ENCODE measurements at places on chromosomes 4 and X.

- no peak for DNase-seq
Observed at GRCh38 chrX:17531500-17531899, 156.5 kb downstream of the NHS start.

- DNase-seq = no peak
Observed at GRCh38 chr4:66681962-66682361, 863.3 kb downstream of the CENPC start.

DNA sequence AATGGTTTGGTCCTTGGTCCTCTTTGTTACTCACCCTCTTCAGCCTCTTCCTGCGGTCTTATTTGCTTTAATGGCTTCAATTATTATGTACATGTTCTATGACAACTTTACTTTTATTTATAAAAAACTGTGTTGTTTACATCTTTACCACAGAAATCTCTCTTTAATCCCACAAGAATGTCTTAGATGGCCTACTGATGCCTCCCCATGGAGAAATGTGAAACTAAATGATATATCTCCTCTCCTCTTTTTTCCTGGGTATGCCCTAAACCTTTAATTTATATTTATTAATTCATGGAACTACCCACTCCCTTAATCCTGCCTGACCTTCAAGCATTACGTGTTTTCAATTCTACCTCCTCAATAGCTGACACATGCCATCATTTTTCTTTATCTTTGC, 573.2 kb downstream of the CENPC start:
- DNase-seq = no peak

- DNase-seq = no peak
Observed at GRCh38 chrX:143165778-143166177, 140.1 kb downstream of the SPANXN4 start.

DNA sequence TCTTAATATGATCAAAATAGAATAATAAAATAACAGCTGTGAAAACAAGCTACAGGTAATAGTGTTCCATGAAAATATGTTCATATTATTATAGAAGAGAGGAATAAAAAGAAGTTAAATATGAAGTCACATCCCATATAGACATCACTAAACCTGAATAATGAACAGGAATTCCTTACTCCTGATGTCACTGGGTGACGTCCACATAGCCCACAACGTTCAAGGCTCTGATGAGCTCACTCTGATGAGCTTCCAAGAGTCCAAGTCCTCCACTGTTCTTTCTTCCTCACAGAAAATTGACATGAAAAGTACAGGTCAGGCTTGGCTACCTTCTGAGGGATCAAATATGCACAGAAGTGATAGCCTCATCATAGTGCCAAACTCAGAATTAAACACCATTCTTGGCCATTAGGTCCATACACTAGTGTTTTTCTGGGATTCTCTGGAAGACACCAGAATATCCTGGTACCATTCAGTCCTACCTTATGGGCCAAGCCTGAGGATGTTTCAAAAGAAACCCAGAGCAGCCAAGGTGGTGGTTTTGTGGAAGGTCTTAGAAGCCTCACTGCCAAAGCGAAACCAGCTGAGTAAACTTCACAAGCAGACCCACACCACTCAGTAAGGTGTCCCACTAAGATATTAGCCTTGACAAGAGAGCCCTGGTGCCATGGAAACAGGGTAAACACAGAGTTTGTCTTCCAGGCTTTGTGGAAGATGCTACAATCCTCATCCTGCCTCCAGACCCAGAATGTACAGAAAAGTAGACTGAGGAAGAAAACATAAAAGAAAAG, 138.4 kb upstream of the HHIP start:
- DNase-seq = no peak

GRCh38 chrX:17028356-17028755, 81.9 kb downstream of the REPS2 start:
- no peak for DNase-seq

GRCh38 chr4:153341575-153342090, 2.9 kb upstream of the MND1 start:
- DNase-seq = no peak

- DNase-seq = peak; percentile 57
Observed at GRCh38 chrX:47384502-47384901, 14.1 kb downstream of the ZNF157 start.

DNA sequence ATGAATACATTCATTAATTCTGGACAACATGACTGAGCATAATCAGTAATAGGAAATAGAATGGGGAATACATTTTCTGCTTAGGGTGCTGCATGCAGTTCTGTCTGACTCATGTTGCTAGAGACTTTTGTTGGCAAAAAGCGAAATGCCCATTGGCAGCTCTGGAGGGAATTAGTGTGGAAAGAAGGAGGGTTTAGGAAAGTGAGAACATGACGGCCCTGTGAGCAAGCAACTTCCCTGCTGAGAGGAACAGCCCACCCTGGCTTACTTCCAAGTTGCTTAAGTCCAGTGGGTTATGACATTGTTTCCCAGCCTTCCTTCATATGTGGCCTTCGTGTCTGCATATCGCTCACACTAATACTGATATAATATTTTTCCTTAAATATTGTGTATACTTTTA, 13.8 kb downstream of the MAD2L1 start:
- no peak for DNase-seq

- no peak for DNase-seq
Observed at GRCh38 chr4:107897823-107898222, 33.5 kb upstream of the CYP2U1 start.

DNA sequence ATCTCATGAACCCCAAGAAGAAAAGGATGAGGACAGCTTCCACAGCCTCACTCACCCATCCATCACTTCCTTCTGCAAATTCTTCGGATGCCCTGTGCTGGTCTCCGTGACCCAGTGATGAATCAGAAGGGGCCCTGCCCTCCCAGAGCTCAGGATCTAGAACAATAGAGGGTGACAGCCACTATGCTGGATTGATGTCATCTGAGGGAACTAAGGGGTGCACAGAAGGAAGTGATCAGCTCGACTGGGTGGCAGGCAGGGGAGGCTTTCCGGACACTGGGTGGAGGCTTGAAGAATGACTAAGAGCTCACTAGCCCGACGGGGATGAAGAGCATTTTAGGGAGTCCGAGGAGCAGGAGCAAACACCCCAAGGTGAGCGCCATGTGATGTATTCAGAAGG, 1.4 kb upstream of the ZNF185 start:
- no peak for DNase-seq

DNA sequence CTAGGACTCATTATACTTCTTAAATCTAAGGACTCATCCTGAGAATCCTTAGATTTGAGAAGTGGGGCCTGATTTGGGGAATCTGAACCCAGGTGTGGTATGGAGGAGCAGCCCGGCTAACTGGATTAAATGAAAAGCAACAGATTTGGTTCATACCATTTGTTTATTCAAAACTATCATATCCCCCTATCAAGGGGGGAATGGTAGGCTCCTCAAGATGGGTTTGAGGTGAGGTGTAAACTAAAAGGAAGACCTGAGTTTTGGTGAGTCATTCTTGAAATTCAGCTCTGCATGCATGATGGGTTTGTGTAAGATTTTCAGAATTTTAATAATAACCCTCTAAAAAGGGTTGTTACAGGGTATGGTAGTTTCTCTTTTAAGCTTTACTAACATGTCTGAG, 53.4 kb downstream of the CASP6 start:
- DNase-seq = no peak

DNA sequence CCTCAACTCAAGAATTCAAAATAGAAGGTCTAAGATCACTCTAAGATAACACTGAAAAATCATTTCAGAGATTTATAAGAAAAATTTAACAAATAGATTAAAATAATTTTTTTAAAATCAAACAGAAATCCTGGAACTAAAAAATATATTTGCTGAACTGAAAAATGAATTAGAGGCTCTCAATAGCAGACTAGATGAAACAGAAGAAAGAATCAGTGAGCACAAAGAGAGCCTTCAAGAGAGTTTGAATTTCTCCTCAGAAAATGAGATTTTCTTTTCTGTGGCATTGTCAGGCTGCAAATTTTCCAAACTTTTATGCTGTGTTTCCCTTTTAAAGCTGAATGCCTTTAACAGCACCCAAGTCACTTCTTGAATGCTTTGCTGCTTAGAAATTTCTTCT, 335.0 kb upstream of the SLC7A11 start:
- no peak for DNase-seq

GRCh38 chrX:24498975-24499374, 33.9 kb downstream of the PDK3 start:
- DNase-seq = no peak

DNA sequence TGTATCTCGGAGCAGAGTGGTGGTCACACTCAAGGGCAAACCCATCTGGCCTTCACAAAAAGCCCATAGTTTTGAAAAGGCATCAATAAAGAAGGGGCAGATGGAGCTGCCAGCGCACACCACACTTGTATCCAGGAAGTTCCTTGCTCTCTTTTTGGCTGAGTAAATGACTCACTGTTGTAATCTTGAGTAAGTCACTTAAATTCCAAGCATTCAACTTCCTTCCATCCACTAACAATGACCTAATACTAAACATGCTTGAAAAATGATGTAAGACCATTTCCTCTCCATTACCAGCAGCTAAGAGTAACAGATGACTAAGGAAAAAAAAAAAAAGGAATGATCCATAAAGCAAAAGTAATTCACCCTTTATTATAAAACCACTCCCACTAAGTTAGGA, 32.4 kb upstream of the MYOZ2 start:
- DNase-seq = no peak

- DNase-seq = no peak
Observed at GRCh38 chr4:119679251-119679650, 50.6 kb upstream of the PDE5A start.

- peak; percentile 29 for DNase-seq
Observed at GRCh38 chr4:145679520-145679919, 426 bp upstream of the C4orf51 start.

- DNase-seq = no peak
Observed at GRCh38 chr4:184534511-184535391, 60.4 kb upstream of the IRF2 start.

DNA sequence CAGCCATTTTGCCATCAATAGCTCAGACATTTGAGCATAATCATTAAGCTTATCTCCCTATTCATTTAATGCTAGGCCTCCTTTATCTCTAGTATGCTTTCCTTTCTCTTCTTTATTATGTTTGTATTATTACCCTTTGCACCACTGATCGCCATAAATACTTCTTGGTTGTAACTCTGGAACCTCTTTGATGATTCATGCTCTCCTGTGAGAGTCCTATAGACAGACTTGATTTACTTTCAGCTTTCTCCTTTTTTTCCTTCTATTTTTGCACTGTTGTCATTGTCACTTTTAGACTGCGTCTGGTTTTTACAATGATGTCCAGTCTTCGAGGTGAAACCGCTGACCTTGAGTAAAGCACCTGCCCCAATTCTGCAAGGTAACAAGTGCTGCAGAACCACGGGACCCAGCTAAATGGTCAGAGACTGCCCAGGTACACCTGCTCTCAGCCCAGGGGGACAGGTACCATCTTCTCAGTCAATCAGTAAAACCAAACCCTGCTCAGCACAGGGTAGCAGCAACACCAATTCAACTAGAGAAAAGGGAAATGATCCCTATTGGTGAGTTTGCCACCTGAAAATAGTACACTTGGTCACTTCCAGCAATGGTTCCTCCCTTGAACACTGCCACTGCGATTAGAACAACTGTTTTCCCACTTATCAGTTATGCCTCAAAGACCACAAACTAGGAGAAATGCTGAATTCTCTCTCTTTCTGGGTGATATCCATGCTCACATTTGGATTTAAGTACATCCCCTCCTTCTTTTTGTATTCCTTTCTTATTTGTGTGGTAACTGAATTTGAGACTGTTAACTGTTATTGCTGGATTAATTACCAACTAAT, 125.1 kb downstream of the MAML3 start:
- DNase-seq = no peak

DNA sequence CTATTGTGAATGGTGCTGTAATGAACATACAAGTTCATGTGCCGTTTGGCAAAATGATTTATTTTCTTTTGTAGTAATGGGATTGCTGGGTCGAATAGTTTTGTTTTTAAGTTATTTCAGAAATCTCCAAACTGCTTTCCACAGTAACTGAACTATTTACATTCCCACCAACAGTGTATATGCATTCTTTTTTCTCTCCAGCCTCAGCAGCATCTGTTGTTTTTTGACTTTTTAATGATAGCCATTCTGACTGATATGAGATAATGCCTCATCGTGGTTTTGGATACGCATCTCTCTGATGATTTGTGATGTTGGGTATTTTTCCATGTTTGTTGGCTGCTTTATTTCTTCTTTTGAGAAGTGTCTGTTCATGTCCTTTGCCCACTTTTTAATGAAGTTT, 246.3 kb upstream of the ADGRL3 start:
- no peak for DNase-seq

DNA sequence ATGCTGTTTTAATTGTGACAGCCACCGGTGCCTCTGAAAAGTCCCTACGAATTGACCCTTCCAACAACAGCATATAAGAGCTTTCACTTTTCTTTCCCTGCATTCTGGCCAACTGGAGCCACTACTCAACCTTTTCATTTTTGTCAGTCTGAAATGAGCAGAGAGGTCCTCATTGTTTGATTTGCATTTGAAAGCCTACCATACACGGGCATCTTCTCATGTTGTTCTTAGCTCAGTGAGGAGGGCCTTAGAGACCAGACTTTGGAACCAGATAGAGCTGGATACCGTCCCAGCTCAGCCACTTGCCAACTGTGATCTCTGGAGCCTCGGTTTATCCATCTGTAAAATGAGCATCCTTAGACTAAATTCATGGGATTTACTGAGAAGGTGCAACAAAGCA, 16.9 kb upstream of the TMSB4X start:
- DNase-seq = no peak

DNA sequence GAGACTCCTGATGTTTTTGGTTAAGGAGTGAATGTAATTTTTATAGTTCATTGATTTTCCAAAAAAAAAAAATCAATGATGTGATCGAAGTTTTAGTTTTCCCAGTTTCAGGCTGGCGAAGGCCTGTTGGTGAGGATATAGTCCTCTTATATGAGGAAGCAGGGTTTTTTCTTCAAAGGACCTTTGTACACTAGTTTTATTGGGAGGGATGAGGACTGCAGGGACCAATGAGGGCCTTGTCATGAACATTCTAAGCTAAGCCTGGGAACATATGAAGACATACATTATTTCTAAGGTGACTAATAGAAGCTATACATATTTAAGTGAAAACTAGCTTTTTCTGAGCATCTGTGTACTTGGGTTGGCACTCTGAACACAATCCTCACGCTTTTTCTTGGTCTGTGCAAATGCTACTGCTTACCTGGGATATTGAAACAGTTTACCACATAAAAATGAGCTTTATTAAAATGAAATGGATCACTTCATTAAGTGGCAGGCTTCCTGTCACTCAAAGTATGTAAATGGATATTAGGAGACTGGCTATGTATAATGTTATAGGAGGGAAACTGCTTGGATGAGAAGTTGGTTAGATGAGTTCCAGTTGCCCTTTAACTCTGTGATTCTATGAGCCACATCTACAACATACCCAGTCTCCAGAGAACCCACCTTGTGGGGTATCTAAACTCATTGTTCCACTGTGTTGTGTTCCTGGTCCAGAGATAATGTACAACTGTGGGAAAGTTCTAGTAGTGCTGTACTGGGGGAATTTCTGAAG, 43.5 kb downstream of the SLC4A4 start:
- no peak for DNase-seq

- no peak for DNase-seq
Observed at GRCh38 chr4:113835005-113835404, 73.5 kb upstream of the CAMK2D start.

DNA sequence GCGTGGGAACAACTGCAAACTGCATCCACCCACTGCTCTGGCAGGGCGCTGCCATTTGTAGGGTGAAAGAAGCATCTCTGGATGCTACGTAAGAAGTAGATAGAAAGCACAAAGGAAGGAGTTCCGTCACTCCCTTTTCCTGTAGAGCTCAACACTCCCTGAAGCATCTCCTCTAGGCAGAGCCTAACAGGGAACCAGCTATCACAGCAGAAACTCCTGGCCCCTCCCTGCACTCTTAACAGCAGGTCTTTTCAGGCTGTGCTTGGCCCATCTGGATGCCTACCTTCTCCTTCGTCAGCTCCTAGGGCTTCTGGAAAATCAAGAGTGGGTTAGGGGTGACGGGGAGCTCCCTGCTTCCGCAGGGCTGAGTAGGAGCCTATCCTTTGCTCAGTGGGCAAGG, 112.9 kb upstream of the TLL1 start:
- no peak for DNase-seq

All from NCI-H1930 (cell line).